Midbrain (tissue), 1 donor: ENCODE measurements at places on chromosomes 16 and 17.
A peak's percentile ranks its signal among the peaks of the same experiment; 100 is the strongest.

DNA sequence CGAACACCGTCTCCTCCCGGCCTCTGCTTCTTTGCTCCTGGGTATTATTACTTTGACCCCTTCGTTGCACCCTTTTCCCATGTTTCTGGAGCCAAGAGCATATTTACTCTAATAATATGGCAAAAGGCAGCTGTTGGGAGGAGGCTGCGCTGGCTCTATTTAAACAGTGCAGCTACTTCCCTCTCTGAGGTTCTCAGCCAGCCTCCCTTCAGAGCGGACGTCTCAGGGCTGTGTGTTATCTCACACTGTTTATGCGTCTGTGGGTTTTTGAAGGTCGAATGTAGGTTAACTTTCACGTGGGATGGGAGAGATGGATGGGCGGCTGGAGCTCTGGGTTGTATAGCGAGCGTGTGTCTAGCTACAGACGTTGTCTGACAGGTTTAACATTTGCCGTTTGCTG is 45.3 kb downstream of the COX4I1 start:
- no peak for DNase-seq

DNA sequence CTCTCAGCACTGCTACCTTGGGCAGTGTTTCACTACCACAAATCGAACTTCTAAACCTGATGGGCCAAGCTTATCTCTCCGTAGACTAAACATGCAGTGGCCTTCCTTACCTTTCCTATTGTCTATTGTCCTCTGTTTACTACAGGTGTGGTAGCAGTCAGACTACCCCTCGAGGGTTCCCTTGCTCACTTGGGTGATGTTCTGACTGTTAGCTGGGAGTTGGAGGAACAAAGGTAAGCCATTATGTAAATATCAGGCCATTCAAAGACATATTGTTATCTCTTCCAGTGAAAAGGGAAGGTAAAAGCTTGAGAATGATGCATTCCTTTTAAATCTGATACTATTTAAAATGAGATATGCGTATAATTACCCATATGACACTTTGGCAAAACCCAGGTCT is 828.3 kb upstream of the EEF2KMT start:
- DNase-seq, result no peak

DNA sequence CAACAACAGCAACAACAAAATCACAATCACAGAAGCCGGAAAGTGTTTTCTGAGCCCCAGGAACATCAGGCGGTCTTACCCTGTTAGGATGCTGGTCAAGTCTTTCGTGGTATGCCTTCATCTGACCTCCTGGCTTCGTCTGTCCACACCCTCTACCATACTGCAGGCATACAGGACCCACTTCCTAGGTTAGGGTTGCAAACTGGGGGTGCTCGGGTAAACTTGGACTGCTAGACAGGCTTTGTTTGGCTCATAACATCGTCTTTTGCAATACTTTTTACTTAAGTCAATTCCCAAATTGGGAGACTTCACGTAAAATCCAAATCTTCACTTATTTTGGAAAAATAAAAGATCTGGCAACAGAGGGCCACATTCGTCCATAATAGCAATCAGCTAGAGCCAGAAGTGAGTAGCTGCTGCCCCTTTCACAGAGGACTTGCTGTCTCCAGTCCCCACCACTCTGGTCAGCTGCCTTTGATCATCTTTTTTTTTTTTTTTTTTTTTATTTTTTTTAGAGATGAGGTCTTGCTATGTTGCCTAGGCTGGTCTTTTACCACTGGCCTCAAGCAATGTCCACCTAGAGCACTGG is 30.0 kb downstream of the CHD9 start:
- DNase-seq, result peak; percentile 23

DNA sequence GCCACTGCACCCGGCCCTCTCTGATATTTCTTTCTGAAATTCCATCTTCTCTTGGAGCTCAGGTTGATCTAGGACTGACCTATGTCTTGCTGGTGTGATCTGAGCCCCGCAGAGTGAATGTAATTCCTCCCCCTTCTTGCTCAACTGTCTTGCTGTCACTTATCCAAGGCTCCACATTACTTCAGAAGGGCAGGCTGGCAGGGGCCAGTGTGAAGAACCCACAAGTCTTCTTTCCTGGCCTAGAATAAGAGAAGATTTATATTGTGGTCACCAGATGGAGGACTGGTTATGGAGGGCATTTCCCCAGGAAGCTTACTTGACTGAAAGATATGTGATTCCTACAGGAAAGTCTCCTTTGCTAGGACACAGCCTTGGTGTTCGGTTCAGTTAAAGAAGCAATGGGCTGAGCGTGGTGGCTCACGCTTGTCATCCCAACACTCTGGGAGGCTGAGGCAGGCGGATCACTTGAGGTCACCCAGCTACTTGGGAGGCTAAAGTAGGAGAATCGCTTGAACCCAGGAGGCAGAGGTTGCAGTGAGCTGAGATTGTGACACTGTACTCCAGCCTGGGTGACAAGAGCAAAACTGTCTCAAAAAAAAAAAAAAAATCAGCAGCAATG is 13.4 kb downstream of the ITGAL start:
- DNase-seq, result no peak

DNA sequence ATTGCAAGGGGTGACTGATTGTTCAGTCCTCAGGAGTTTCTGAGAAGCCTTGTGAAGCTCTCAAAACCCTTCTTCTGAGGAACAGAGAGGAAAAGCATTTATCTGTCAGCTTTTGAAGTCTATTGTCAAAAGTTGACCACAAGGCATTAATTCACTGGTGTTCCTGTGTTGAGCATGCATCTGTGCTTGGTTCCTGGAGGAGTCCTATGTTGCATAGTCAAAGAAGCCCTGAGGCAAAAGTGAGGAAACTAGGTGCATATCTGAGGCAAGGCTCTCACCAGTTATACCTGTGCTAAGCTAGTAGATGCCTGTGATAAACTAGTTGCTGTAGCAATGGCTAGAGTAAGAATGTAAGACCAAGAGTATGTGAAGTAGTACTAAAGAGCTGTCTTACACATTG is 1.8 kb upstream of the HEATR6 start:
- no peak for DNase-seq

DNA sequence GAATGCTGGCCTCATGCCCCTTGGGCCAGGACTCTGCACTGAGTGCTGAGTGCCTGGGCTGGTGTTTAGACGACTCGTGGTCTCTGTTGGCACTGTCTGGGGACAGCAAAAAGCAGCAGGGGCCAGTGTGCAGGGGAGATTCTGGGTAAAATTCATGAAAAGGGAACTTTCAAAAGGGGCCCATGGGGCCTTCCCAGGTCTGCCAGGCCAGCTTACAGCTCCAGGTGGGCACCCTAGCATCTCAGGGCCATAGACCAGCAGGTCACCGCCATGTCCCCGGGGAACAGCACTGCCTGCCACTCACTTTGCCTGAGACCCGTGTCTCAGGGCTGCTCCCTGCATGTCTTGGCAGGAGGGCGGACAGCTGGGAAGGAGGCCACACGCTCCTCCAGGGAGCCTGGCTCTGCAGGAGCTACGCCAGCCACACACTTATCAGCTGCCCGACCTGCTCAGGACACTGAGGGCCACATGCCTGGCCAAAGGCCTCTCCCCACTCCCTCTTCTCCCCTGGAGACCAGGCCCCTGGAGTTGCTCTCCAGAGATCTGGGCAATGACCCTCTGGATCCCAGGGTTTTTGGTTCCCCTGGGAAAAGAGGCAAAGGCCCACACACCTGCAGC is 8.8 kb upstream of the FASN start:
- DNase-seq, result no peak

DNA sequence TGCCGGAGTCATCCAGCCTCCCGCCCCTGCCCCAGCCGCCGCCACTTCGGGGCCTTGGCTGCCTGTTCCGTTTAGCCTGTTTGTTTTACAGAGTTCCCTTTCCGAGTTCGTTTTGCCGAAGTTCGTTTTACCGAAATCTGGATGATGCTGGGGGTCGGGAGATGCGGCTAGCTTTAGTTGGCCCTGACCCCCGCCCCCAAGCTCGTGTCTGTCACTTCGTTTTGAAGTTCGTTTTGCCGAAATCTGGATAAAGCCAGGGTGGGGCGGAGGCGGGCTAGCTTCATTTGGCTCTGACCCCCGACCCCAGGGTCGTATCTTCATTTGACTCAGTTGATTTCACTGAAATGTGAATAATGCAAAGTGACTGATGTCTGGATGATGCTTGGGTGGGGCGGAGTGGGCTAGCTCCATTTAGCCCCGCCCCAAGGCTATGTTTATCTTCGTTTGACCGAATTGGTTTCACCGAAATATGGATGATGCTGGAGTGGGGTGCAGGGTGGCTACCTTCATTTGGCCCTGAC is 591 bp downstream of the PSMD7 start:
- DNase-seq, result no peak

- no peak for DNase-seq
Measured at GRCh38 chr17:31152271-31152670, 57.5 kb downstream of the NF1 start.

- DNase-seq, result no peak
Measured at GRCh38 chr16:24896439-24896838, 50.7 kb downstream of the SLC5A11 start.

DNA sequence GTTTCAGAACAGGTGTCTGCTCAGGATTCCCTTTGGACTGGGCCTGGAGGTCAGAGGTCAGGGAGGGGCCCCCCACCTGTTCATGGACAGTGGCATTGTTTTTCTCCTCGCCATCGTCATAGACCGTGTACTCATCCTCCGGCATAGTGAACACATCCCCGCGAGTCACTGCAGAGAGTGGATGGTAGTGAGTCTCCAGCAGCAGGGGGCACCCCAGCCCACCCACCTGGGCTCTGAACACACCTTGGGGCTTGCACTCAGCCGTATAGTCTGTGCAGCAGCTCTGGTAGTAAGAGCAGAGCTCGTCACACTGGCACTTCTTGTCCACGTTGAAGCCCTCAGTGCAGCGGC is 448 bp downstream of the VTN start:
- DNase-seq, result no peak

DNA sequence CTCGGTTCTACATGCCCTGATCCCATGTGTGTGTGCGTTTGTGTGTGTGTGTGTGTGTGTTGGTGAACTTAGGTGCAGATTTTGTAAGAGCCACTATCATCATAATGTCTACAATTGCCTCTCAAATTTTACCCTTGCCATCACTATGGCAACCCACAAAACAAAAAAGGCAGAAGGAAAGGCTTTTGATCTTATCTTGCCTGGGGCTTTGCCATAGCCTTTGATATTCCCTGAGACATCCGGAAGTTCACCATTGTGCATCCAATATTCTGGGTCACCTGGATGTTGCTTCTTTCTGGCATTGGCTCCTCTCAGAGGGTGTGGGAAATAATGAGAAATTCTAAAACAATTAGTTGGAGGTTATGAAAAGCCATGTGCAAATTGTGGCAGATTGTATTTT is 114.7 kb downstream of the HAPSTR1 start:
- DNase-seq, result no peak

- DNase-seq, result no peak
Measured at GRCh38 chr17:60164697-60165096, 14.9 kb downstream of the CA4 start.

DNA sequence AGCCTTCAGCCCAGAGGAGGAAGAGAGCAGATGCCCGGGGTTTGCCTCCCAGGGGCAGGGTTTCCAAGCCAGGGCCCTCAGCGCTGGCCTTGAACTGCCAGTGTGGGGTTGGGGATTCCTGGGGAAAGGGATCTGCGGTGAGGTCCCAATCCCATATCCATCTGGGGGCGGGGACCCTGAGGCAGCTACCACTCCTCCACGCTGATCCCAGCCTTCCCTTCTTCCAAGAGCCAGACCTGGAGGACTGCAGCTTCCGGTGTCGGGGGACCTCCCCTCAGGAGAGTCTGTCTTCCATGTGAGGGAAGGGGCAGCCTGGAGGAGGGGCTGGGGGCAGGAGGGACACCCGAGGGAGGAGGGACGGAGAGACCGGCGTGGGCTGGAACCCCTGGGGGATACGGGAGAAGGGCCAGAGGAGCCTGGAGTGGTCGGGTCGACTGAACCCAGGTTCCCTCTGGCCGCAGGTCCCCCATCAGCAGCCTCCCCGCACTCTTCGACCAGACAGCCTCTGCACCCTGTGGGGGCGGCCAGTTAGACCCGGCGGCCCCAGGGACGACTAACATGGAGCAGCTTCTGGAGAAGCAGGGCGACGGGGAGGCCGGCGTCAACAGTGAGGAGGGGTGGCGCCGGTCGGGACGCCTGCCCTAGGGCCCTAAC is 10.7 kb upstream of the CISD3 start:
- no peak for DNase-seq

GRCh38 chr16:84040823-84041820 is 1.5 kb downstream of the SLC38A8 start:
- DNase-seq, result no peak

GRCh38 chr16:20114356-20114755 is 40.7 kb upstream of the GPR139 start:
- DNase-seq, result no peak

DNA sequence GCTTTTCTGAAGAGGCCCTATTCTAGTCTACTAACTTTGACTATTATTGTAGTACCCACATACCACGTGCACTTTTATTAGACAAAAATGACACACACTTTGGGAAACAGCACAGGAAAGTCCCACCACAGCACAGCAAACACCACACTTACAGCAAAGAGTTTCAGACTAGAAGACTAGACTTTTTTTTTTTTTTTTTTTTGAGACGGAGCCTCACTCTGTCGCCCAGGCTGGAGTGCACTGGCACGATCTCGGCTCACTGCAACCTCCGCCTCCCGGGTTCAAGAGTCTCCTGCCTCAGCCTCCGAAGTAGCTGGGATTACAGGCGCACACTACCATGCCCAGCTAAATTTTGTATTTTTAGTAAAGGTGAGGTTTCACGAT is 20.1 kb downstream of the YWHAE start:
- no peak for DNase-seq

GRCh38 chr16:26863931-26864330 is 202.8 kb upstream of the C16orf82 start:
- no peak for DNase-seq

DNA sequence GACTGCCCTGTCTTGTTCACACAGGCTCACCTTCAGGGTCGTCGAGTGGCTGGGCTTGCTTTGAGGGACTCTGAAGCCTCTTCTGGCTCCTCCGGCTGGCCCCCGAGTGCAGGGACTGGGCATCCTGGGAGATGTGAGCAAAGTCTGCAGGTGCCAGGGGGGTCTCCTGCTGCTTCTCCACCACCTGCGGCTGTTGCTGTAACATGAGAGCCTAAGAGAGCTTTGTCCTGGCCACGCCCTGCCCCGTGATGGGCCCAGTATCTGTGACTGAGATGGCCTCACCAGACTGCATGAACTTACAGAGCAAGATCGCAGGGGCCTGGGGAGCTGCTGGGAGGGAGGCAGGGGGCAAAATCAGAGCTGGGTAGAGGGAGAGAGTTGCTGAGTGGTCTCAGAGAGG is 12.5 kb downstream of the ERN2 start:
- DNase-seq, result no peak

GRCh38 chr16:81435103-81435502 is 9.5 kb upstream of the CMIP start:
- DNase-seq, result no peak

GRCh38 chr17:40547079-40547784 is 18.0 kb downstream of the CCR7 start:
- DNase-seq, result no peak

DNA sequence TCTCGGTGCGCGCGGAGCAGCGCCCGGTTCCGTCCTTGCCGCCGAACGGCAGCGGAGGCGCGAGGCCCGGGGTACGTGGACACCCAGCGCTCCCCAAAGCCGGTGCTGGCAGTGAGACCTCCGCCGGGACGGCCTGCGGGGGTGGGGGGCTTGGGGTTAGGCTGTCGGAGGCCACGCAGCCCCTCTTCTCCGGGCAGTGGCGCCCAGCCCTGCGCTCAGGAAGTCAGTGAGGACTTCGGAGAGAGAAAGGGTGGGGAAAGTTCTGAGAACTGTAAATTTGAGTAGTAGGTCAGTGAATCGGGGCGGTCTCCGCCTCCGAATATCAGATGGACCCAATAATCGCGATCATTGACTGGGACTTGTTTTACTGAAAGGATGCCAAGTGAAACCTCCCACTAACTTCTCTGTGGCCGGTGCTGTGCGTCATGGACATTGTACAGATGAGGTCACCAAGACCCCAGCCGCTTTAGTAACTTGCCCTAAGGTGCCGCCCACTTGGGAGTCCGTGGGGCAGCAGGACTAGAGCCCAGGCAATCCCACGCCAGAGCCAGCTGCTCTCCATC is 468 bp downstream of the IL4R start:
- DNase-seq, result no peak
